Stimulated activated CD8-positive, alpha-beta memory T cell treated with anti-CD3 and anti-CD28 coated beads, Interleukin-7, amount 100 ng/mL, for 4 hours (primary cell): ENCODE measurements at places on chromosomes 3 and 15.
A peak's percentile ranks its signal among the peaks of the same experiment; 100 is the strongest.

DNA sequence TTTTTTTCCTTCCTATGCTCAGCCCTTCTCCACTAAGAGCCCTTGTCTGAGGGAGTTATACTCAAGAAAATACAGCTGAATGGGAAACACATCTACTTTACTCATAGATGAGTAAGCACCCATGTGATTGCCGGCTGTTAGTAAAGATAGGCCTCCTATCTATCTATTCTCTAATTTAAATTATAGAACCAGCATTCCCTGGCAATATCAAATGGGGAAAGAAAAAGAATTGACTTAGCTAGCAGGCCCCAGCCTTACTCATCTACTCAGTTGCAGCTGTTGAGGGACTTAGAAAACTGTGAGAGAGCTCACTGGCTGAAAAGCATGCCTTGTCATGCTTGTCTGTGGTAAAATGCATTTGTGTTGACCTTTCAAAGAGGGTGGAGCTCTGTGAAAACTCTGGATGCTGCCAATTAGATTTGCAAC lies 116.9 kb upstream of the LRRFIP2 start:
- no peak for DNase-seq

GRCh38 chr3:12117473-12117872 lies 41.2 kb downstream of the TIMP4 start:
- no peak for DNase-seq

DNA sequence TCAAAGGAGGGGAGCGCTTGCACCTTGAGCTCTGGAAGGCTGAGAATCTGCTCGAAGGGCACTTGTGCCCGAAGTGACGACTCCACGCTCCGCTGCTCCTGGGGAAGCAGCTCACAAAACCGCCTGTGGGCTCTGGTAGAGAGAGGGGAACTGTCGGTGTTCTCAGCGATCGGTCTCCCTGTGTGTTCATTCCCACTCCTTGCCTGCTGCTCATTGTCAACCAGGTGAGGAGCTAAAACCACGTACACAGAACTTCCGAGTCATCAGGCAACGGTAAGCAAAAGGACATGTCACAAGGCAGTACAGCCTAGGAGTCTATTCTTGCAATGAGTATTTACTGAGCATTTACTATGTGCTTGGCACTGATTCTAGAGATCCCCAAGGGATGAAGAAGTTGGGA lies 1.5 kb downstream of the CIB1 start:
- no peak for DNase-seq

GRCh38 chr15:35686347-35686746 lies 140.4 kb upstream of the DPH6 start:
- DNase-seq = no peak

GRCh38 chr3:46370839-46371518 lies at the start of gene CCR5:
TSS of gene CCR5 (plus strand) at chr3:46370946. CDS start at chr3:46372903, 1,957 bp downstream.
- no peak for DNase-seq

DNA sequence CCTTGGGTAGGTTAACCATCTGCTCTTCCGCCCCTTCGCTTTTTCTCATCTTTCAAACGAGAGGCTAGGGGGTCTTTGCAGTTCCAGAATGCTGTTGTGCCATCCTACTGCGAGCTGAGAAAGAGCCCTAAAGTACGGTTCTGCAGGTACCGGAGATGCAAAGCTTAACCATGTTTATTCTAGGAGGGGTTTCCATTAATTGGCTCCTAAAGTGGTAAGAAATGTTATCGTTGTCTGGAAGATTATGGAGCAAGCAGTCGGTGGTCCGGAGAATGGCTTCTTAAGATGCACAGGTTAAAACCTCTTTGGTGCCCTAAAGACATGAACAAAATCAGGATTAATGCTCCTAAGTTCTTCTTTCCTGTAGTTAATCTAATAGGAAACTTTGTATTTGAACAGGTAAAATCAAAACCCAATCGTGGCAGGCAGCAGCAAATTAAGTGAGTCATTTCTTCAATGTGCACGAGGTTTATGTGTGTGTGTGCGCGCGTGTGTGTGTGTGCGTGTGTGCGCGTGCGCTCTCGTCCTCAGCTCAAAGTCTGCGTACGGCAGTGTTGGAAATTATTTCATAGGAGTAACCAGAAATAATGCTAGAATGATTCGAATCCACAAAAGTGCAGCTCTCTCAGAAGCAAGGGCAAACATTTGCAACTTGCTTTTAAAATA lies 772 bp downstream of the FAM81A start:
- no peak for DNase-seq

DNA sequence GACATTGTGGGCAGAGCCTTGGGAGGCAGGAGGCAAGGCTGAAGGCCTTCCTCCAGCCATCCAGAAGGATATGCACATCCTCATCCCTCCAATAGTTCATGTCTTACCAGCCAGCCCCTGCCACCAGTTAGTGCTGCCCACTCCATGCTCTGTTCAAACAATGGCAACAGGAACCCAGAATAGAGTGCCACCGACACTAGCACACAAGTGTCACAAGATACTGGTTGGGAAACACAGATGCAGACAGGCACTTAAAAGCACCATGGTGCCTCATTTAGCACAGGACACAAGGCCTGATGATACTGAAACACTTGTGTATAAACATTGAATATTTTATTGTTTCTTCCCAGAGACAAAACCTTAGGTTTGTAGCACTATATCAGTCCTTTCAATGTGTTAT lies 56.5 kb upstream of the MYO5C start:
- DNase-seq = no peak

GRCh38 chr15:72967397-72967796 lies 84.9 kb upstream of the NEO1 start:
- DNase-seq = peak; percentile 19

DNA sequence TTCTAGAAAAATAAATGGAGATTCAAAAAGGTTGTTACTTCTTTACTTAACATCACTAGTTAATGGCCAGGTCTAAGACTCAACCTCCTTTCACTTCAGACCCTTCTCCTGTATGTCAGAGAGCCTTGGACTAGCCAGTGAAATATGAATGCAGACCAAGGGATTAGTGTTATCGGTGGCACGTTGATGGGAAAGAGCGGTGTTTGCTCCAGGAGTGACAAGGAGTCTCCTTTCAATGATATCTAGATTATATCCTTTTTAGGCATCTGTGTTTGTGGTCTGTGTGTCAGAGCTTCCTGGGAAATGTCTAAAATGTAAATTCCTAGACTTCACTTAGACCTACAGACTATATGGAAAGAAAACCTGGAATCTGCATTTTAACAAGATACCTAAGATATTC lies 658.0 kb upstream of the KCNMB2 start:
- no peak for DNase-seq

GRCh38 chr3:86173401-86173800 lies 817.5 kb downstream of the VGLL3 start:
- DNase-seq = no peak

GRCh38 chr15:43253431-43254403 lies 13.0 kb downstream of the TGM5 start:
- DNase-seq = no peak

- DNase-seq = no peak
These were observed 153.1 kb upstream of the COL8A1 start for GRCh38 chr3:99485286-99485685.

DNA sequence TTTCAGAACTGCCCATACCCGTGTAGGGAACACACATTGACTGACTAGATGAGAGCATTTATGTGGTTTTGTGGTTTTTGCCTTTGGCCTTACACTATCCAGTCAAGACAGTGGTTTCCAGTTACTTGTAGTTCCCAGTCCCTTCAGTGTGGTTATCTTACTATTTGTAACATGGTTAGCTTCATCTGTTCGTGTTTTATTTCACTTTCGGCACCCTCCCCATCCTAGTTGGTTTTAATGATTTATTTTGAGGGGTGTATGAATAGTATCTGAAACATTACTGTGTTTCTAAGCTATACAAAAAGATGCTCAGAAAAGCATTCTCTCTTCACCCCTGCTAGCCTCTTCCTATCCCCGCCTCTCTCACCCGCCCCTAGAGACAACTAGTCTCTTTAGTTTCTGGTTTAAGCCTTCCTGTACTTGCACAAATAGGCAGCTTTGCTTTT lies 14.1 kb downstream of the LYSMD4 start:
- DNase-seq = no peak

DNA sequence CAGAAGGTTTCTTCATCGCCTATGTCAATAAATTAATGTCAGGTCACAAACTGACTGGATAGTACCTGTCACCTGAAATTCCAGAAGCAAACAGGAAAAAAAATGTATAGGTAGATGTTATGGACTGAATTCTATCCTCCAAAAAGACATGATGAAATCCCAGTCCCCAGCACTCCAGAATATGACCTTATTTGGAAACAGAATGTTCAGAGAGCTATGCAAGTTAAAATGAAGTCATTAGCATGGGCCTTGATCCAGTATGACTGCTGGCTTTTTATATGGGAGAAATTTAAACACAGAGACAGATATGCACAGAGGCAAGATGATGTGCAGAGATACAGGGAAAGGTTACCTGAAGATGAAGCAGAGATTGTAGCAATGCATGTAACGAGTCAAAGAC lies 953.4 kb downstream of the ZPLD1 start:
- DNase-seq = no peak

GRCh38 chr3:105274958-105275357 lies 91.8 kb upstream of the ALCAM start:
- no peak for DNase-seq

DNA sequence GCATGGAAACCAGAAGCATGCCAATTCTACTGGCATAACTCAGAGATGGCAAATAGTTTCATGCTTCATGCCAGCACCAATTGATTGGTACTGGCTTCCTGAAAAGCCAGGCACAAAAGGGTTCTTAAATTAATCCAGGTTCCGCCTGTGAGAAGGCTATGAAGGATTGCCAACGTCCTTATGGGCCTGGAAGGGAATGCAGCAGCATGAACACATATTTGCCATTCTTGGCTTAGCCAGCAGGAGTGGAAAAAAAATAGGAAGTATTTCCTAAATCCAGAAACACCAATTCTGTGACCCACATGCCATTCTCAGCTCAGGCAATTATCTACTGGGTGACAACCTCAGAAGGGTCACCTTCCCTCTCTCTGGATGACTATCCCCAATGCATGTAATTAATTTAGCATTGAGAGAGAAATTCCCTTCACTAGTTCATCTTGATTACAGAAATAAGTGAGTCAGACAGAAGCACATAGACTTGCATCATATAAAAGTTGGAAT lies 36.0 kb downstream of the ADAMTS9 start:
- DNase-seq = no peak

DNA sequence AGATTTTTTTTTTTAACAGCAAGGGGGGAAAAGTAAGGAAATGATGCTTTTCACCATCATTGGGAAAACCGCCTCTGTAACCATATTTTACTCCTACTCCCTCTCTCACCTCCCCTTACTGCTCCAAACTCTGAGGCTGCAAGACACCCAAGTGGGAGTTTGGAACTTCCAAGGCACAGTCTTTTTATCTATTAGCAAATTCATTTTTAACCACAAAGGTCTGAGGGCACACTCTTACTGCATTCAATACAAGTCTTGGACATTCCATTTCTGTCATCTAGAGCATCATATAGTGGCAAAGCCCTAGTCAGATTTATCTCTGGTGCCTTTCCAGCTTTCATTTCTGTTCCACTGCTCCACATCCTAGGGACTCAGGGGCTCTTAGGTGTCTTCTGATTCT lies 13.2 kb downstream of the FAM162A start:
- no peak for DNase-seq

GRCh38 chr15:90520365-90520764 lies 9.4 kb upstream of the CRTC3 start:
- DNase-seq = no peak

GRCh38 chr3:121562148-121562547 lies 5.6 kb upstream of the ARGFX start:
- DNase-seq = no peak

DNA sequence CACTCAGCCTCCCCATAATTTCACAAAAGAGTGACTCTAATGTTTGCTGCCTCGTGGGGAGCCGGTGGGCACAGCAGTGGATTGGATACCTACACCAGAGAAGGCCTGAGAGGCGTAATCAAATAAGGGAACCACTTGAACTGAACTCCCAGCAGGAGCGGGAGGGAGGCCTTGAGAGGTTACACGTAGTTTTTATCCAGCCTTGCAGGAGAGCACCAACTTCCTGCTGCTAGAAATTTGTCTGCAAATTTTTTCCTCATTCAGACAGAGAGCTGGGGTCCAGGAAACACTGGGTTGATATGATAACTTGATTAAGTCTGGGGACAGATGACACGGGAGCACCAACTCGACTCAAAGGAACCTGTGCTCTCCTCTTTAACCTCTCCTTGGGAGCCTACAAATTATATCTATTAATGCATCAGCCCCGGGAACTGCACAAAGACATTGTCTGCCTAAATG lies 69.8 kb downstream of the HES1 start:
- no peak for DNase-seq

DNA sequence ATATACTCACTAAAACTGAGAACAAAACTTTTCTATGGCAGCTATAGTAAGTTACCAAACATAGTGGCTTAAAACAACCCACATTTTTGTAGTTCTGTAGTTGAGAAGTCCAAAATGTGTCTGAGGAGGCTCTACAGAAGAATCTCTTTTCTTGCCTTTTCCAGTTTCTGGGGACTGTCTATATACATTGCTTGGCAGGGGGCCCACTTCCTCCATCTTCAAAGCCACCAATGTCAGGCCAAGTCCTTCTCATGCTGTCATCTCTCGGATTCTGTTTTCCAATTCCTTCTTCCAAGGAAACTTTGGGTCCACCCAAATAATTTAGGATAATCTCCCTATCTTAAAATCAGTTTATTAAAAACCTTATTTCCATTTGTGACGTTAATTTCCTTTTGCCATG lies 92.7 kb downstream of the DLG1 start:
- DNase-seq = no peak

DNA sequence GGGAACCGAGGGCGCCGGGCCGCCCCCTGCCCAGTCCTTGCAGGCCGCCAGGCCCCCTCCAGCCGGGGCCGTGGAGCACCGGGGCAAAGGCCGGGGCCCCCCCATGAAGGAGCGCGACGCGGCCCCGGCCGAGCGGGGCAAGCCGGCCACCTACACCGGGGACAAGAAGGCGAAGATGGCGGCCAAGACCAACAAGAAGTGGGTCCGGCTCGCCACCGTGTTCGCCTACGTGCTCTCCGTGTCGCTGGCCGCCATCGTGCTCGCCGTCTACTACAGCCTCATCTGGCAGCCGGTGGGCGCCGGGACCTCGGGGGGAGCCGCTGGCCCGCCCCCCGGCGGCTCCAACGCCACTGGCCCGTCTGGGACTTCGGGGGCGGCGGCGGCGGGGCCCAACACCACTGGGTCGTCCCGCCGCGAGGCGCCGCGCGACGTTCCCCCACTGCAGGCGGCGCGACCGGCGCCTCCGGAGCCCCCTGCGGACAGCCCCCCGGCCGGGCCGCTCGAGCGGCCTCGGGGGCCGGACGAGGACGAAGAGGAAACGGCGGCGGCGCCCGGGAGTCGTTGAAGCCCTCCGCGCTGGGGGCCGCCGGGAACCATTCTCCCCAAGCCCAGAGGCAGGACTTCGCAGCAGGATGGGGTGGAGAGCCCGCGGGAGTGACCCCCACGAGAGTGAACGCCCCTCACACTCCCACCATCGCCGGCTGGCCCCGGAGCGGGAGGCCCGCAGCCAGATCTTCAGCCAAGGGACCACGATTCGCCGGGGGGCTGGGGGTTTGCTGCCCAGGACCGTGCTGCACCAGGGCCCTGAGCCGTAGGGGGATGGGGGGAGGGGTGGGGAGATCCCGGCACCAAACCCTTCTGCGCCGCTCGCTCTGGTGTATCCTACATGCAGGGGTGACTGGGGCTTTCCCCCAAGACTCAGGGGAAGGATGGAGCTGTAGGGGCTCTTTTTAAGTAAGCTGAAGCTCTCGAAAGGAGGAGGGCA lies 753 bp downstream of the INAFM2 start:
- no peak for DNase-seq

- DNase-seq = no peak
These were observed 64.3 kb downstream of the FNDC3B start for GRCh38 chr3:172103724-172104123.

GRCh38 chr15:90513448-90513847 lies 16.3 kb upstream of the CRTC3 start:
- no peak for DNase-seq
